Stimulated activated CD4-positive, alpha-beta T cell treated with anti-CD3 and anti-CD28 coated beads, Interleukin-4, amount 100 ng/mL, for 24 hours (primary cell): ENCODE measurements at places on chromosomes 16 and 17.

GRCh38 chr17:72351884-72352346 lies 231.1 kb downstream of the SOX9 start:
- DNase-seq: no peak

GRCh38 chr17:45258981-45259380 lies 2.9 kb downstream of the SPATA32 start:
- no peak for DNase-seq

GRCh38 chr16:56356276-56357240 lies 68.8 kb downstream of the AMFR start:
- peak; percentile 50 for DNase-seq

GRCh38 chr17:37725601-37726146 lies 19.2 kb downstream of the HNF1B start:
- DNase-seq: no peak

- no peak for DNase-seq
Measured at GRCh38 chr16:29983420-29984136, 9.9 kb downstream of the TAOK2 start.

DNA sequence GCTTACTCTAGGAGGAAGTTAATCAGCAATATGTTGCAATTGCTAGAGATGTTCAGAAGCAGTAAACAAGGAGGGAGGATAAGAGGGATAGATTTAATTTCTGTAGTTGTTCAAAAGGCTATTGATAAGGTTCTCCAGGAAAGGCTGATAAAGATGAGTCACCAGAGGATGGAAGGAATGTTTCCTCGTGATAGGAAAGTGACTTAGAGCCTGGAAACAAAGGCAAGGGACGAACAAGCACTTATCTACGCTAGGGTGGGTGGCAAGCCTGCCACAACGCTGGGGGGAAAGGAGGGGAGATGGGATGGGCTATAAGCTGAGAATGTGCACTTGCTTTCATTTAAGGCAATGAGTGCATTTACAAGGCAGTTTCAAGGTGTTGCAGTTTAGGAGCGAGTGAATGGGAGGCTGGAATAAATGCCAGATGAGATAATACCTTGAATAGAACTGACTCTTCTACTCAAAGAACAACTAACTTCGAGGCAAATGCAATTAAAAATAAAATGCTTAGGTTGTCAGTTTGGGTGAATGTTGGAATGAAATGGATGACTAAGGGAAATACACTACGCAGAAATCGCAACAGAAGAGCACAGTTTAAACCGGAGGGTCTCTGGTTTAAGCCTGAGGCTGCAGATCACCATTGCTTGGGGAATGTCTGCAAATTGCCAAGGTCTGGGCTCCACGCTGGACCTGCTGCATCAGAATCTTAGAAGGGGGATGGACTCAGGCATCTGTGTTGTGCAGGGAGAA lies 76.0 kb upstream of the RBBP6 start:
- DNase-seq: no peak

GRCh38 chr16:24514096-24514495 lies 25.3 kb upstream of the RBBP6 start:
- DNase-seq: no peak

DNA sequence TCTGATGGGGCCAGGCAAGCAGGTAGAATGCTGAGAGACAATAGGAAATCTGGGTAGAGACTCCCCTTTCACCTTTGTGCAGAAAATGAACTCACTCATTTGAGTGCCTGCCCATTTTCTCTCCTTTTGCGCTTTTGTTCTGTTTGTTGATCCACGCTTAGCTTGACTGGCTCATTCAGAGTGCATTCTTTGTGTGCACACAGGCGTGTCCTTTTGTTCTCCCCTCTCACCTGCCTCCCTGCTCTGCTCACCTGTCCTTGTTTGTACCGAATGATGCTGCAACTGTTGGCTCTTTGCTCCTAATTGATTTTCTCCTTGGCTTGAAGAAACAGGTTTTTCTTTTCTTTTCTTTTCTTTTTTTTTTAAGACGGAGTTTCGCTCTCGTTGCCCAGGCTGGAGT lies 15.8 kb downstream of the PGS1 start:
- DNase-seq: no peak

- peak; percentile 53 for DNase-seq
Measured at GRCh38 chr17:76265624-76266243, 586 bp downstream of the UBALD2 start.

- peak; percentile 14 for DNase-seq
Measured at GRCh38 chr16:81469710-81470535, 25.3 kb downstream of the CMIP start.

- no peak for DNase-seq
Measured at GRCh38 chr16:54243202-54243601, 43.4 kb downstream of the IRX3 start.

GRCh38 chr16:20023190-20023589 lies 50.5 kb downstream of the GPR139 start:
- DNase-seq: no peak

GRCh38 chr16:83117810-83118209 lies 491.0 kb downstream of the CDH13 start:
- DNase-seq: no peak

DNA sequence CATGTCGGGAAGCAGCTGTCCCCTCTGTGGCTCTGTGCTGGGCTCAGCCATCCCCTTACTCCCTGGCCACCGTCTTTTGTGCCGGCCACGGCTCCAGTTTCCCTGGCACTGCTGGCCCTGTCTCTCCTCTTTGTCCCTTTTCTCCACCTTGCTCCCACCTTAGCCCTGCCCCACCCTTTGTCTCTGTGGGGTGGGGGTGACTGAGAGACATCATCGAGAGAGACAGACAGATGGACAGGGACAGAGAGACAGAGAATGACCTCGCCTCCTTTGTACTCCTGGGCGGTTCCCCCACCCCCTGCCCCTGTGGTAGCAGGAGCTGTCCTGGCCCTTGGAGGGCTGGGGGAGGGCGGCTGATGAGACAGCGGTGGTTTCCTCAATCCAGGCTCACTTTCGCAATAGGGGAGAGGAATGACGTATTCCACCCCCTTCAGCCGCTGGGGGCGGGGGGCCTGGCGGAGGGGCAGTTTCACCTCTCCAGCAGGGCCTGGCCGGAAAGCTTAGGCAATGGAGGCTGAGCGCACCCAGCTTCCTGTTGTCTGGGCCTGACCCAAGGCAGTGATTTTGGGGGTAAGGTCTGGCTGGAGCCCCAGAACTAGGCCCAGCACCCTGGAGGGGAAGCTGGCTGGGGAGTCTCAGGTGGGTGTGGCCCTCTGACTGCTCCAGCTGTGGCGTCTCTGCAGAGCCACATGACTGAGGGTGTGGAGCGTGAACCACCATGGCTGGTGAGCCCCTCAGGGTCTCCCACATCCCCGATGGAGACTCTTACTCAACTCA lies 7.3 kb downstream of the FMNL1 start:
- peak; percentile 88 for DNase-seq

DNA sequence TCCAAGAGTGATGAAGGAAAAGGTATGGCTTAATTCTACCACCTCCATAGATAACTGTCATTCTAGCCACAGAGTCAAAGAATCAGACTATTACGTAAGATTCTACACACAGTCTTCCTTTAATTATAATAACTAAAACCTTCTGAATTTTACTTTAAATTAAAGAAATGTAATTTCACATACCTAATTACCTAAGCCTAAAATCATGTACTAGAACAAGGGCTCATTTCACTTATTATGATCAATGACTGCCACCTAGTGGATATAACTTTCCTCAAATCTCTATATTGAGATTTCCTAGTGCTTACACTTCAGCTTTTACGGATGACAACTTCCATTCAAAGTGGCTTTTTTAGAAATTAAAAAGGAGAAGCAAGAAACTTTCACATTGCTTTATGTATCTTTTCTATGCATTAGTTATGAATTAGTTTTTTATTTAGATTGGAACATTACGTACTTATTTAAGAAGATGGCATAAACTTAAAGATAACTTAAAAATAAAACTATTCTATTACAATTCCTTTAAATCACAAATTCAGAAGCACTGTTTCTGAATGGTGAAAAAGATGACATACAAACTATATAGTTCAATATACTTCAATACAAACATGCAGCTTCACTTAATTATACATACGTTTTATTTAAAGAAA lies 18.2 kb upstream of the ABCA10 start:
- no peak for DNase-seq

DNA sequence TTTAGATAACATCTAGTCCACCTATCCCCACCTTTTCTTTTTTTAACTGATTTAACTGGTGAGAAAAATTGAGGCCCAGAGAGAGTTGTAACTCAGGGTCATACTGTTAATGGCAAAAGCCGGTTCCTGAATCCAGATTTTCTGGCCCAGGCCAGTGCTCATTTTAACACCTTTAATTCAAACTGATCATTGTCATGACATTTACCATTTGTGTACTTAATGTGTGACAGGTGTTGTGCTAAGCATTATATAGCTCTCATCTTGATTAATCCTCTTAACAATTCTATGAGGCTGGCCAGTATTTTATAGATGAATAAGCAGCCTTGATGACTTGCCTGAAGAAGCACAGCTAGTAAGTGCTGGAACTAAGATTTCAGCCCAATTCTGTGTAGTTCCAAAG lies 14.4 kb downstream of the RHOT1 start:
- DNase-seq: no peak

GRCh38 chr17:83190601-83191387 lies 111.4 kb downstream of the METRNL start:
- DNase-seq: no peak

DNA sequence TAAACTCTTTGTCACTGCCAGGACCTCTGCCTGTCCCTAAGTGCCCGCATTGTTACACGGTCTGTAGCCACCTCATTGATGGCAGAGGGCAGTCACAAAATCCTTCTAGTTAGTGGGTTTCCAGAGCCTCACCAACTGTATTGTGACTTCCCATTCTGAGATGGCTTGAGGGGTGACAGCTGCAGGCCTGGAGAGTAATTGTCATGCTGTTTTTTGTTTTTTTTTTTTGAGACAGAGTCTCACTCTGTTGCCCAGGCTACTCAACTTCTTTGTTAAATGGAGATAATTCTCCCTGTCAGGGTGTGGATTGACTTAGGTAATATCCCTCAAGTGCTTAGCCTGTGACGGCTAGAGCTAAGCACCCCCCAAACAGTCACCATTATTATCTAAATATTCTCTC lies 77.9 kb downstream of the SDR42E1 start:
- no peak for DNase-seq

- no peak for DNase-seq
Measured at GRCh38 chr17:38914741-38915638, 10.4 kb upstream of the LASP1NB start.

GRCh38 chr17:78235885-78236284 lies 4.5 kb downstream of the TMEM235 start:
- DNase-seq: no peak

DNA sequence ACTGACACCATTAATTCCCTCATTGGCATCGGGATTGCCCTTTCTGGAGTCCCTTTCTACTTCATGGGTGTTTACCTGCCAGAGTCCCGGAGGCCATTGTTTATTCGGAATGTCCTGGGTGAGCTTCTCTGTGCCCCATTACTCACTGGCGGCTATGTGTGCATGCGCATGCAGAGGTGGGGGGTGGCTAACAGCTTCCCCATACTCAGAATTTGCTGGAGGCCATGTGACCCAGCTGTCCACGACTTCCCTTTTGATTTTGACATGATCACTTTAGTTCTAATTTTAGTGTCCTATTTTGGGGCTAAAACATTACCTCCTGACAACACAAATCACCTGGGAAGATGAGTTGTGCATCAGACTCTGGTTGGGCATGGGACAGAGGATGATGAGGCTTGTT lies 14.1 kb downstream of the SLC7A6OS start:
- DNase-seq: no peak

GRCh38 chr17:7351665-7352502 lies at the start of gene KCTD11:
KCTD11 (plus strand) TSS chr17:7352162.
- peak; percentile 64 for DNase-seq

DNA sequence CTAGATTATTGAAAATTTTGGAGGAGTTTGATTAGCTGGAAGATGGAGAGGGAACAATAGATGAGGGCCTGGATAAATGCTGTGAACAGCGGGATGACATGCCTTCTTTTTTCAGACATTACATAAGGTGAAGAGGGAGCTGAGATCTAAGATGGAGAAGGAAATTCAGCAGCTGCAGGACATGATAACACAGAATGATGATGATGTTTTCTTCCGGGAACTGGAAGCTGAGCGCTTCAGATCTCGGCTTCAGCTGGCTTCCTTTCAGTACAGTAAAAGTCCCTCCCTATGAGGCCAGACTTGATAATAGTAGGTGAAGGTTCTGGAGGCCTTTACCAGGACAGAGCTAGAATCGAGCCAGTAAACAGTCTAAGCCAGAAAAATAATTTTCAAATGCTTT lies 30.7 kb downstream of the CEP95 start:
- DNase-seq: no peak

DNA sequence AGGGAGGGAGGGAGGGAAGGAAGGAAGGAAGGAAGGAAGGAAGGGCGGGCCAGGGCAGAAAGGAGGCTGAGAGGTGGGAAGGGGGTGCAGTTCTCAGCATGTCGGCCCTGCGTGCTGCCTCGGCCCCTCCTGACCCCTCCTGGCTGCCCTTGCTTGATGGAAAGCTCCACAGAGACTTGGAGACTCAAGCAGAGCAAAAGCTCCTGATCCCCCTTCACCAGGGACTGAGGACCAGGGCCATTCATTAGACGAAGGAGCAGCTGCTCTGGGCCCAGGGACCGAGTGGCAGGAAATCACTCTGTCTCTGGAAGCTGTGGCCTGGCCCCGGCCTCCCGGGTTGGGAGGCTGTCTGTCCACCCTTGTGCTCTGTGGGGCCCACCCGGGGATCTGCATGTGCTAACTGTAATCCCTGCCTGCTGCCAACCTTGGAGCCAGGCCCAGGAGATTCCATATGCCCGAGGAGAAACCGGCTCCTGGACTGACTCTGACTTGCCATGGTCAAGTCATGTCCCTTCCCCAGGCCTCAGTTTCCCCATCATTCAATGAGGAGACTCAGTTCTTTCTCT lies 27.4 kb upstream of the C1QL1 start:
- DNase-seq: no peak

DNA sequence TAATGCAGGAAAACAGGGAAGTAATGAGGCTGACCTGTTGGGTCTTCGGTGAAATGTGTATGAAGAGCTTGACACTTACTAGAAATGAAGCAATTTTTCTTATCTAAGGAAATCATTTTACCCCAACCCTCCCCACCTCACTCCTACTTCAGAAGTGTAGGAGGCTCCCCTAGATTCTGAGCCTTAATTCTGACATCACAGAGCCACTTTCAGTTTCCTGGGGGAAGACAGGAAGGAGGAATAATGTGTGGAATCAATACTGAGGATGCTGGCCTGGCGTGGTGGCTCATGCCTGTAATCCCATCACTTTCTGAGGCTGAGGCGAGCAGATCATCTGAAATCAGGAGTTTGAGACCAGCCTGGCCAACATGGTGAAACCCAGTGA lies 20.3 kb downstream of the FBRS start:
- no peak for DNase-seq

DNA sequence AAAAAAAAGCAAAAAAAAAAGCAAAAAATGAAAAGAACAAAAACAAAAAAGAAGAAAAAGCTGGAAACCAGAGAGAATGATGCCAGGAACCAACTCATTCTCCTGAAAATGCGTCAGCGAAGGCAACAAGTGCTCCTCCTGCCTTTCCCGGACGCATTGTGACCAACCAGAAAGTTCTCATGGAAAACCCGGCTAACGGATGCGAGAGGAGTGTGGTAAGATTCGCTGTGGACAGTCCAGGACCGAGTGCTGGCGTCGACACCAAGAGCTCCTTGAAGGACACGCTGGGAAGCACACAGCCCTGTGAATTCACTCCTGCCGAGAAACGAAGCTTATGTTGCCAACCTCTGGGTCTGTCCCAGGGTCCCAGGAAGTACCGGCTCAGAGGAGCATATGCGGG lies 43.4 kb downstream of the METRNL start:
- DNase-seq: no peak

- DNase-seq: no peak
Measured at GRCh38 chr16:85502357-85502756, 110.8 kb upstream of the GSE1 start.

GRCh38 chr17:64130559-64131001 lies 636 bp upstream of the ERN1 start:
- DNase-seq: peak; percentile 78
